ENCODE measurements at places on chromosomes 6 and 20.

- DNase-seq, result peak; percentile 75
Observed at GRCh38 chr20:35767683-35768481, 3.9 kb upstream of the PHF20 start.

- DNase-seq, result no peak
Observed at GRCh38 chr6:139591075-139591865, 216.8 kb upstream of the CITED2 start.

DNA sequence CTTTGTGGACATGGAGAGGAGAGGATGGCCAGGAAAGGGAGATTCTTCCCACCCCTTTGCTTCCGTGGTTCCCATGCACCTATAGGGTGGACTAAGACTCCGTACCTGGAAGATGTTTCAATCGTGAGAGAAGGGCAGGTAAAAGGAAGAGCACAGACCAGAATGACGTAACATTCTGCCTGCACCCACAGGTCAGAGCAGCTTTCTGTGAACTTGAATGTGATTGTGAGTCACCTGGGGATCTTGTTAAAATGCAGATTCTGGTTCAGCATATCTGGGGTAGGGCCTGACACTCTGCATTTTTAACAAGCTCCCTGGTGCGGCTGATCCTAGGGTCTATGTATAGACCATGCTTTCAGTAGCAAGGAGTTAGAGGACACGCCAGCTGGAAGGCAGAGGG, 164.1 kb upstream of the SGK1 start:
- DNase-seq, result no peak

- no peak for DNase-seq
Observed at GRCh38 chr6:116404696-116405095, 33.9 kb downstream of the DSE start.

DNA sequence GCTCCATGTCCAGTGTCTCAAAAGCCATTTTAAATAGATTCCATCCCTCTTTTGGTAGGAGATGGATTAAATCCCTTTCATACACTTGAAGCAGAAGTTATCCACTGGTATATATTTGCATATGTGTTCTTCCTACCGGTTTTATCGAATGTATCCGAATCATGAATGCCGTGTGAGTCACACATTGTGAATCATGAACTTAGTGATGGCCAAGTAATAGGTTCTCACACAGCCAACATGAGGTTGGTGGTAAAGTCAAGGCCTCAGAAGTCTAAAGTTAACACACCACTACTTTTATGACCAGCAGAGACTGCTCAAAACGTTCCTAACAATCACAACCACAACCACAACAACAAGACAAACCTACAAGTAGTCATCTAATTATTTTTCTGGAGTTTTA, 345.5 kb downstream of the THBS2 start:
- no peak for DNase-seq

DNA sequence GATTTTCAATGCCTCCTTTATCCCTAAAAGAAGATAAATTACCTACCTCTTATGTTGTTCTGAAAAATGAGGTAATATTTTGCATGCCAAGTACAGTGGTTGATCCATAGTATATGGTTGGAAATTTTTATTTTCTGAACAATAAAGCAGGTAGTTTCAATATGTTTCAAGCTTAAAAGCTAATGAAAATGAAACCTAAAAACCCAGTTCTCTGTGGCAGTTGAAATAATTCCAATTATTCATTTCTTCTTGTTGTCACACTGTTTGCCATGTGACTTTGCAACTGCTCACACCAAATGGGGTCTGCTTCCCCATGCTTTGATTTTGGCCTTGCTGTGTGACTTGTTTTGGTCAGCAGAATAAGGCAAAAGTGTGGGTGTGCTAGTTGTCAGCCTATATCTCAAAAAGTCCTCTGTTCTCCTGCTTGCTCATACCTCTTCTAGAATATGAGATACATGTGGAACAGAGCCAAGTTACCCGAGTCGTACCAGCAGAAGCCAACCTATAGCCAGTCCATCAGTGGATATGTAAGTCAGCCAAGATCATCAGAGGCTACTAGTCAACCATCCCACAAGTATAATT, 197.2 kb upstream of the THEMIS start:
- DNase-seq, result no peak

DNA sequence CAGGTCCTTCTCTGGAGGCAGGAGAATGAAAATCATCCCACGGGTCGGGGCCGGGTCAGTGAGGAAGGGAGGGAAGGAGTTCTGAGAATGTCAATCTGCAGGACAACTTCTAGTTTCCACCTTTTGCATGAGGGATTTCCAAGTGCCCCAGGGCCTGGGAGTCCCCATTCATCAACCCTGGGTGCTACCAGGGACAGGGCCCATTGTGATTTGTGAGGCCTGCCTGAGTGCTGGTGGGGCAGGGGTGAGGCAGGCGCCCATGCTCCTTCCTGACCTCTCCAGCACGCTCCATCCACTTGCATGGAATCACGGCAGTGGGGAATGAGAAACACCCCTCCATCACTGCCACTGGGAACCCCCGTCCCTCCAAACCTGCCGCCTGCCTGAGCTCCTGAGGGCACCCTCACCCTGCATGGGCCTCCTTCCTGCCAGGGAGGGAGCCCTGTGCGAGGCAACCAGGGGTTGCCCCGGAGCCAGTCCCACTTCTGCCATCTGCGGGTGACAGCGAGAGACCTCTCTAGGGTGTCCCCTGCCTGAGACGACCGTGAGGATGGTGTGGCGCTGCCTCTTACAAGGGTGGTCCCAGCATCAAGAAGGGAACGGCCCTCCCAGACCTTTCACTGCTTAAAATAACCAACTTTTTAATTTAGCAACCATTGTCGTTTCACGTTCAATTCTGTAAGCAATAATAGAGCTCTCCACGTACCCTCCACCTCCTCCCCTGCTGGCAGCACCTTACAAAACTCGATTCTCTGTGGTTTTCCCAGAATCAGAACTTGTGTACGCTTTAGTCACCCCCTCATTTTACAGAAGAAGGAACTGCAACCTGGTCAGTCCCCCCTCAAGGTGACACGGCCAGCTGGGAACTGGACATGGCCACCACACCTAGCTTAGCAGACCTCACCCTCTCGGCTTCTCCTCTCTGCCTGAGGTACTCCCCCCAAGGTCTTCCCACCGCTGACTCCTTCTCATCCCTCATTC, 28.6 kb downstream of the PMEPA1 start:
- peak; percentile 67 for DNase-seq

DNA sequence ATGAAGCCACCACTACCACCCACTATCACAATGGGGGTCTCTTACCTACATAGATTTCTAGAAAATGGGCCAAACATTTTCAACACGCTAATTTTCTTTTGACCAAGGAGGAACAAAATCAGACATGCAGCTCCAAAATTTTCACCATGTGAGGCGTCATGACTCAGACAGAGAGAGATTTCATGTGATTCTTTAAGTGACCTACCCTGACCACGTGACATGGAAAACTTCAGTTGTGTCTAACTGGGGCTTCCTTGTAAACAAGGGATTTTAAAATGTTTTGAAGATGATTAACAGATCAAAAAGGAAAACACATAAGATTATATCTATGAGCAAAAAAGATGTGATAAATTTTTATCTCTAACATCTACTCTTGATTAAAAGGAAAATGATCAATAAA, 199.2 kb downstream of the TBXT start:
- DNase-seq, result no peak
